ENCODE measurements at places on chromosomes 1 and 21.

DNA sequence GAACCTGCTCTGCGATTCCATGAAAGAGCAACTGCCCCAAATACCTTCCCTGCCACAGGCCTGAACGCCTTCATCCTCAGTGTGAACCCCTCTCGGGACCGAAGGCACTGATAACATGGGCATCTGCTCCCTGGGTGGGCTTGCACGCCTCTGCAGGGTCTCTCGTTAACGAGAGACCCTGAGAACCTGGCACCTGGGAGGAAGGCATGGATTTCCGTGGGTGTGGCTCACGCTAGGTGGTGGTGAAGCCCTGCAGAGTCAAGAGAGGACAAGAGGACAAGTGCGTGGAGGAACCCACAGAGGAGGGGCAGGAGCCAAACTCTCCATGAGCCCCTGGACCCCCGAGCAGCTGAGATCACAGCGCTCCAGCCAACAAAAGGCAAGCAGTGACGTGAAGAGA, 26.8 kb upstream of the COL6A2 start:
- no peak for DNase-seq

DNA sequence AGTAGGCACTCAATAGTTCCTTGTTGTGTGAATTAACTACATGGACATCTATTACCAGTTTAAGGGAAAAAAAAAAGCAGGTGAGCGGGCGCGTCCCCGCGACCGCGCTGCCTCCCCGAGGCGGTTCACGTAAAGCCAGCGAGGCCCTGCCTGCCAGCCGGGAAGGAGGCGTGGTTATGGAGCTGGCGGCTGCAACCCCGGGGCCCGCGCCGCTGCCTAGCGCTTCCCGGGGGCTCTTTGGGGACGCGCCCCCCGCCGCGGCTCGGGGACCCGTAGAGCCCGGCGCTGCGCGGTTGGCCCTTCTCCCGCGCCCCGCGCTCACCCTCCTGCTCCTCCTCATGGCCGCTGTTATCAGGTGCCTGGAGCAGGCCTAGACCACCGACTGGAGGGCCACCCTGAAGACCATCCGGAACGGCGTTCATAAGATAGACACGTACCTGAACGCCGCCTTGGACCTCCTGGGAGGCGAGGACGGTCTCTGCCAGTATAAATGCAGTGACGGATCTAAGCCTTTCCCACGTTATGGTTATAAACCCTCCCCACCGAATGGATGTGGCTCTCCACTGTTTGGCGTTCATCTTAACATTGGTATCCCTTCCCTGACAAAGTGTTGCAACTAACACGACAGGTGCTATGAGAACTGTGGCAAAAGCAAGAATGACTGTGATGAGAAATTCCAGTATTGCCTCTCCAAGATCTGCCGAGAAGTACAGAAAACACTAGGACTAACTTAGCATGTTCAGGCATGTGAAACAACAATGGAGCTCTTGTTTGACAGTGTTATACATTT, 2.6 kb upstream of the CC2D1B start:
- DNase-seq, result peak; percentile 70

GRCh38 chr1:245684166-245684565, 529.4 kb downstream of the KIF26B start:
- DNase-seq, result no peak

DNA sequence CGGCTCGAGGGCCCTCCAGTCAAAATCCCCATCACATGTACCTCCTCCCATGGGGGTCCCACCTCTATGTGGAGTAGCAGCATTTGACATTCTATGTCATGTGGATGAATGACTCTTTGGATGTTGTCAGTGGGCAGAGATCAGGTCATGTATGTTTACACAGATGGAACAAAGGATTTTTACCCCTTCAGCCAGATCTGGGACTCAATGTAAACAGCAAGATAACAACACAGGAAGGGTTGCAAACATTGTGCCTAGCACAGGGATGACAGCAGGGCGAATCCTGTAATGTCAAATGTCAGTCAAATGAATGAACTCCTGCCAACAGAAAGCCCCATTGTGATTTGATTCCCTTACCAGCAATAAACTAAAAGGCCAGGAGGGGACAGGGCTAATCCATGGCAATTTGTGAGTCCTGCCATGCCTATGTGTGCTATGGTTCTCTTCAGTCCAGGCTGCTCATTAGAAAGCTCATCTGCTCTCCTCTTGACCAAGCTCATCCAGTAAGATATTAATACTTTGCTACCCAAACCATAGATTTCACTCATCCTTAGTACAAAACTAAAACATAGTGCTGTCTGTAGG, 60.3 kb downstream of the PGBD5 start:
- DNase-seq, result no peak

- DNase-seq, result no peak
Measured at GRCh38 chr1:27509127-27510080, 19.4 kb upstream of the WASF2 start.

GRCh38 chr1:97050506-97050905, 328.9 kb downstream of the PTBP2 start:
- no peak for DNase-seq

DNA sequence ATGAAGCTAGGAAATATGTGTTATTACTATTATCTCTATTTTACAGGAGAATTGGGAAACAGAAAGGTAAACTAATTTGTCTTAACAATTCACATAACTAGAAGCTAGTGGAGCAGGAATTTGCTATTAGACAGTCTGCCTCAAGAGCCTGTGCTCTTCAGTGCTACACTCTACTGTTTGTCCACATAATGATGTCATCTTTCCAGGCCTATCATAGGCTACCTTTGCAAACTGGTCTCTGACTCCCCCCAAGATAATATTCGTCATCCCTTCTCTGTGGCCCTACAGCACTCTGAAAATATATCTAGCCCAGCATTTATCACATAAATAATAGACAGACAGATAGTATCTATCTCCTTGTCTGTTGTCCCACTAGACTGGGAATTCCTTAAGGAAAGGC, 34.1 kb downstream of the TRIT1 start:
- DNase-seq, result no peak

- no peak for DNase-seq
Measured at GRCh38 chr1:152811050-152811449, 721 bp upstream of the LCE1B start.

- DNase-seq, result no peak
Measured at GRCh38 chr1:150164224-150164623, 14.5 kb downstream of the PLEKHO1 start.

DNA sequence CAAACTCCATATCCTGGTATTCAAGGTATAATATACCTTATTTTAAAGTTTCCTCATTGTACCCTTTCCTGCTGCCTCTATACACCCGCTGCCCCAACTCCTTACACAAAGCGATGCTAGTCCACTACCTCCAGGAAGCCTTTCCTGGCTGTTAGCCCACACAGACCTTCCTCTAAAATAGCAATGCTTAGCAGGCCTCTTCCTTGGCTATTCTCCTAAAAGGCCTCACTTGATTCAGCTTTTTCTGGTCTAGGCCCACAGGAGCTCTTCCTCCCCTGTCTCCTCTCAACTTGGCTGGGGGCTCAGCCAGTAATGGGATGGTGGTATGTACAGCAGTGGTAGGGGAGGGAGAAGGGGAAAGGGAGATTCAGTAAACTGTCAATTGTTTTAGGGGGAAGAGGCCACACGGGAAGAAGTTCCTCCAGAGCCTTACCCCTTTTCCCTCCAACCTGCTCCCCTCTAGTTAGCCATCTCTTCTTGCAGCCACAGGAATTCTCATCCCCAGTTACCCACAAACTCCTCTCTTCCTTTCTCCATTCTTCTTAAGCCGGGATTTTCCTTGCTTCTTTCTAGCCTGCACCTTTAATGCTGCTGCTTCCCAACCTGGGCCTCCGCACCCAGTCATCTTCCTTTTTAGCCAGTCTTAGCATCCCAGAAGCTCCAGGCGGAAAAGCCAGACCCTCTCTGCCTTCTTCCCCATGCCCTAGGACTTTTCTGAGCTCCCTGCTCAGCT, 2.6 kb downstream of the LRRC41 start:
- no peak for DNase-seq

GRCh38 chr1:212188599-212189351, 96.4 kb upstream of the PPP2R5A start:
- DNase-seq, result no peak

- no peak for DNase-seq
Measured at GRCh38 chr1:32920833-32921232, 19.6 kb upstream of the TMEM54 start.

- no peak for DNase-seq
Measured at GRCh38 chr21:42081931-42082381, 10.8 kb downstream of the UMODL1 start.

- DNase-seq, result no peak
Measured at GRCh38 chr1:26353976-26354820, at the start of gene CRYBG2. Gene CRYBG2, minus strand, starts transcription at chr1:26354130. Its CDS starts 7,473 bp downstream, at chr1:26346657.

GRCh38 chr21:38054334-38054733, 138.1 kb upstream of the KCNJ6 start:
- DNase-seq, result no peak

DNA sequence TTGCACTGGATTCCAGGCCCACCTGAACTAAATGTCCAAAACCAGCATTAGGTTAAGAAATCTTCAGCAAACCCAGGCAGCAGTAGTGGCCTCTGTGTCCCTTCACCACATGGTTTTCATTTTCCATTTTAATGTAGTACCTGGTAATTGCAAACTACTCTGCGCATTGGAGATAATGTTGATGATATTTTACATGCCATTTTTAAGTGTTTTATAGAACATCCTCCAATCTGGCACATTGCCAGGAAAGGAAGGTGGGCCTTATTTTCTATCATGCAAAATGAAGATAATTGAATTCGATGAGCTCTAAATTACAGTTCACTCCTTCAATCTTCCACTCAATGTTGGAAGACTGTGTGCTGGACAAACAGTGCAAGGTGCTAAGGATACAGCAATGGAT, 89.5 kb downstream of the ZC3H11B start:
- no peak for DNase-seq

DNA sequence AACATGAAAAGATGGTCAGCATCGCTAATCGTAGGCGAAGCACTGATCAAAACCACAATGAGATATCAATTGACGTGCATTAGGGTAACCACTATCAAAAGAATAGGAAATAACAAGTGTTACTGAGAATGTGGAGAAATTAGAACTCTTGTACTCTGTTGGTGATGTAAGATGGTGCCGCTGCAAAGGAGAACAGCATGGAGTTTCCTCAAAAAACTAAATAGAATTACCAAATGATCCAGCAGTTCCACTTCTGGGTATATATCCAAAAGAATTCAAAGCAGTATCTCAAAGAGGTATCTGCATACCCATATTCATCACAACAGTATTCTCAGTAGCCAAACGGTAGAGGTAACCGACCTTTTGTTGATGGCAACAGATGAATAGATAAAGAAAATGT, 8.3 kb upstream of the CD101 start:
- DNase-seq, result no peak
